ENCODE measurements at places on chromosomes 12 and 14.

DNA sequence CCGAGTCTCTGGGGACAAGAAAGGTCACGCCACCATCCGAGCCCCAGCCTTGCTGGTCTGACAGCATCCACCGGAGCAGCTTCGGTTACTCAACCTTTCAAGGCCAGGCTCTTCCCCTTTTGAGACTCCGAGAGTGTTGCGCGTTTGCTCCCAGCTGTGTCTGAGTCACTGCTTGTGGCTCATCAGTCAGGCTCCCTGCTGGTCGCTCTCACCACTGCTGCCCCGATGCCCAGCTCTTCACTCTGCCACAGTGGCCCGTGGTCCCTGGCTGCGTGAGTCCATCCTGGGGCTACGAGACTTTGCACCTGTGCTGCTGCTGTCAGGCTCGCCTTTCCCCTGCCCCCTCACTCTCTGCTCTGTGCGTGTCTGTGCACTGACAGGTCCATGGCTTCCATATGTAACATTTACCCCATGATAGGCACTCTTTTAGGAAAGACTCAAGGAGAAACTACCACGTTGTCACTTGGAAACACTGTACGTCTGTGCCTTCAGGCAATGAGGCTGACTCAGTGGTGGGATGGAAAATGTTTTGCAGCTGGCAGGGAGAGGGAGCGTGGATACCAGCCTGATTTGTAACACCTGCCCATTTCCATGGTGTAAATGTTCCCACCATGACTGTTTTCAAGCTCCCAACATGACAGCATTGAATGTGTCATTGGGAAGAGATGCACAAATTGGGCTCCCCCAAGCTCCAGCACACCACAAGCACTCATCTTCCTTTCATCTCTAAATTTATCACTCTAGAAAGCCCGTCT is 350.7 kb downstream of the TMEM132D start:
- no peak for DNase-seq

GRCh38 chr12:12476857-12477531 is 85.7 kb downstream of the DUSP16 start:
- no peak for DNase-seq

- DNase-seq: no peak
Observed at GRCh38 chr14:67370830-67371229, 10.7 kb downstream of the EIF2S1 start.

DNA sequence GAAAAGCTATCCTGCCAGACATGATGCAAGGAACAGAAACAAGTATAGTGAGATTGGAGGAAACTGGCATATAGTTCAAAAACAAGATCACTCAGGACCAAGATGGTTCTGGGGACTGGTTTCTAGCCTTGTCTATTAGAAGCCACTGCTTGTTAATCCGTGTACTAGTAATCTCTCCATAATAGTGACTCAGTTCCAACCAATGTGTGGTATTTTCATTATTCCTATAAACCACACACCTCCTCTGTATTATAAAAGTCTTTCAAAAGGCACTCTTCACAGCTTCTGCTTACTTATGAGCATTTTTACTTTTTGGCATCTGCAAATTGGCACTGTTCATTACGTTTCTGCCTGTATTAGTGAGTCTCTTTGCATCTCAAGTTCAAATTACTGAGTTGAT is 140.3 kb downstream of the SLC6A15 start:
- no peak for DNase-seq

DNA sequence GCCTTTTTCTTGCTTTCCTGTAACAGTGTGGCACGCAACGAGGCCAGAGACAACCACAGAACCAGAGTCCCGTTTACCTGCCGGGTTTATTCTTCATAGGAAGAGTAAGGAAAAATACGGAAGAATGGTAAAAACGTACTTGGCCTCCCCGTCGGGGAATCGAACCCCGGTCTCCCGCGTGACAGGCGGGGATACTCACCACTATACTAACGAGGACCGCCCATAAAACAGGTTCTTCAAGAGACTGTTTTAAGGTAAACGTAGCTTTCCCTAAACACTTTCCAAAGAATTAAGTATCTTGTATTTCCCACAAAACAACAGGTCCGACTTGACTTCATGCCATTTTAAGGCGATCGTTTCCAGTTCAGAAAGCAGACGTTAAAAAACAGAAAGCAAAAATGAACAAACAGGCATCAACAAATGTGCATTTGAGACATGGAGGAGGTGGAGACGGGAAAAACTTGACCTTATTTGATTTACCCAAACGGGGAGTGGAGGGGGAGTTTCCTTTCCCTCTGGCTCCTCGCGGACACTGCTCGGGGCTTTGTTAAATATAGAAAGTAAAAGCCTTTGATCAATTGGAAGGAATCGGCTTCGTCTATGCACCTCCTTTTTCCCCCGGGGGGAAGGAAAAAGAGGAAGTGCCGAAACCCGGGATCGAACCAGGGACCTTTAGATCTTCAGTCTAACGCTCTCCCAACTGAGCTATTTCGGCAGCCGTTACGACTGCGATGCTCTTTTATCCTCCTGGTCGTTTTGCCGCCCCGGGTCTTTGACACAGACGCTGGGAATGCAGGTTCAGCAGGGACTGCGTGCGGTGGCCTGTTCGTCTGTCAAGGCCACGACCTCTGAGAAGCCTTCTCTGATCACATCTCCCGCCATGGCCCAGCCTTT is 13.0 kb upstream of the UBC start:
- no peak for DNase-seq

GRCh38 chr12:80939231-80939950 is 1.7 kb upstream of the LIN7A start:
- DNase-seq: no peak

- no peak for DNase-seq
Observed at GRCh38 chr12:67698672-67699581, 50.4 kb downstream of the DYRK2 start.

GRCh38 chr12:130330685-130331084 is 7.0 kb upstream of the PIWIL1 start:
- DNase-seq: no peak

DNA sequence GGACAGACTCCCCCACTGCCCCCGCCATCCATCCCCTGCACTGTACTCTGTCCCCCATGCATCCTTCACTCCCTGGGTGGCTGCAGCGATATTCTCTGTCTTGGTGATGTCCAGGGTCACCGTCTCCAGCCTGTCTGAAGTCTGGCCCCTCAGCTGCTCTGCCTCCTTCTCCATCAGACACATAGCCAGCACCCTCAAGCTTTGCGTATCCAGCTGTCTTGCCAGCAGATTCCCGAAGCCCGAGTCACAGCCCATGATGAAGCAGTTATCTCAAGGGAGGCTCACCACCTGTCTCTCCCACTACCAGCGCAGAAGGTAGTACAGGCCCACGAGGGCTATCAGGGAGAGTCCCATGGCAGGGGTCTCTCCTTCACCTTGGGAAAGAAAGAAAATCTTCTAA is 77.8 kb downstream of the HSD17B6 start:
- DNase-seq: no peak

GRCh38 chr12:129494766-129495165 is 409.1 kb downstream of the TMEM132D start:
- DNase-seq: no peak

- no peak for DNase-seq
Observed at GRCh38 chr12:122028165-122028904, 6.7 kb downstream of the BCL7A start.

- no peak for DNase-seq
Observed at GRCh38 chr14:30159374-30159773, 231.7 kb upstream of the PRKD1 start.

DNA sequence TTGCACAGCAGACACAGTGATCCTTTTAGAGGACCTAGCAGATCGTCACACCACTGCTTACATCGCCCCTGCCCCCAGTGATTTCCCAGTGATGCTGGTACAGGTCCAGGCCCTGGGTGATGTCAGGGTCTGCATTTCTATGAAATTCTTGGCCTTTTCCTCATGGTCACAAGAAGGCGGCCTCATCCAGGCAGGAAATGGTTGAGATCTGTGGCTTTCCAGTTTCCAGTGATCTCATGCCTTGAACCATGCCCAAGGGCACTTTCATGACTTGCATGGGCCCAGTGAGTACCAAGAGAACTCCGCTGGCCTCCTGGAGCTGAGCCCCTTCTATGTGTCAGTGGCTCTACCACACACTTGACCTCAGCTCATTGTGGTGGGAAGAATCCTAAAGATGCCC is 41.9 kb upstream of the BDKRB2 start:
- no peak for DNase-seq

DNA sequence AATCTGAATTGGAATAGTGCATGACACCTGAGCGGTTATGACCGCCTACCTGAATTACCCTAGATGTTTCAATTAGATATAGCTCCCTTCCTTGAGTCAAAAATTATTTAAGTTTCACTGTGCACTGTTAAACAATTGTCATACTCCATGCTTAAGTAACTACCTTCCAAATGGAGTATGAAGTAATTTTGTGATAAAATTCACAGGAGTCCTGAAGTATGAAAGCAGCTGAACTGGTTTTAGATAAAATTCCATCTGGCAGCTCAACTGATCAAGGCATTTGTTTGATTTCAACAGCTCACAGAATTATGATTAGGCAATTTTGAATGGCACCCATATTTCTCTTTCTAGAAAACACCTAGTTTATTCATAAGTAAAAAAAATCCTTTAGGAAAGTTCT is 19.5 kb downstream of the PRICKLE1 start:
- DNase-seq: no peak

- no peak for DNase-seq
Observed at GRCh38 chr14:89266754-89267153, 150.3 kb downstream of the FOXN3 start.
